NCI-H1930 (cell line): ENCODE measurements at places on chromosomes 6 and 20.

- no peak for DNase-seq
Measured at GRCh38 chr6:92259171-92259570, 1160.2 kb downstream of the EPHA7 start.

- DNase-seq: no peak
Measured at GRCh38 chr6:44225579-44226325, 2.4 kb downstream of the SLC29A1 start.

- DNase-seq: no peak
Measured at GRCh38 chr6:73182021-73182607, 43.2 kb downstream of the KHDC1L start.

- no peak for DNase-seq
Measured at GRCh38 chr6:134029495-134030455, 22.6 kb downstream of the SLC2A12 start.

GRCh38 chr20:61459266-61459665, 207.2 kb downstream of the CDH4 start:
- DNase-seq: no peak

- DNase-seq: no peak
Measured at GRCh38 chr6:149904661-149905370, 6.9 kb upstream of the RAET1E start.

DNA sequence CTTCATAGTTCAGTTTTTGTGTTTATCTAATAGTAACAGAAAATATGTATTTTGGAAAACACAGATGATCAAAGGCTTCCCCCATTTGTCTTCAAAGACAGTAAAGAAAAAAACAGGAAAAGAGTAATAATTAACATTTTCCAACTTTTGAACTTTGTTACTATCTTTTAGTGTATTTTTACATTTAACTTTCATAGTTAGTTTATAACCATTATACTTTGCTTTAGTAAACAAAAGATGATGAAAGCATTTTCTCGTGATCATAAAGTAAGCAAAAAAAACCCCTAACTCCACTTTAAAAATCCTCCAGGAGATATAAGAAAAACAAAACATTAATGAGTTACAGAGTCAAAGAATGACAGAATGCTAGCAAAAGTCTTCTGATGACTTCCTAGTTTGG, 13.6 kb upstream of the GPRC6A start:
- no peak for DNase-seq

- no peak for DNase-seq
Measured at GRCh38 chr20:23112595-23112994, 26.5 kb upstream of the CD93 start.

DNA sequence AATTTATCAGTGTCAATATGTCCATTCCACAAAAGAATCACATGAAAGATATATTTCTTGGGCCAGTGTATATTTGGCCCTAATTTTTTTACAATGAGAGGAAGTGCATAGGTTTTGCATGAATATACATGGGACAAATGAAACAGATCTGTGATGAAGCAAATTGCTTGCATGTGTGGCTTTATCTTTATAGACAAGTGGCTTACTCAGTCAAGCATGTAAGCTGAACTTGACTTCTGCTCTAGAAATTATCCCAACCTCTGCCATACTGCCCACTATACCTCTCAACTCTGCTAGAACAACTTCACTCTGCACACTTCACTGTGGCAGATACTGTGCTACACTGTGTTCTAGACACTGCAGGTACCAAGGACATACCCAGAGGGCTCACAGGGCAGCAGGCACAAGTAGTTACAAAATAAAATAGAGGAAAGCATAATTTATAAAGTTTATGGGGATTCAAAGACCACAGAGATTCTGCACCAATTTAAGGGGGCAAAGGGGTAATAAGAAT, 349.2 kb upstream of the HSF2 start:
- no peak for DNase-seq

DNA sequence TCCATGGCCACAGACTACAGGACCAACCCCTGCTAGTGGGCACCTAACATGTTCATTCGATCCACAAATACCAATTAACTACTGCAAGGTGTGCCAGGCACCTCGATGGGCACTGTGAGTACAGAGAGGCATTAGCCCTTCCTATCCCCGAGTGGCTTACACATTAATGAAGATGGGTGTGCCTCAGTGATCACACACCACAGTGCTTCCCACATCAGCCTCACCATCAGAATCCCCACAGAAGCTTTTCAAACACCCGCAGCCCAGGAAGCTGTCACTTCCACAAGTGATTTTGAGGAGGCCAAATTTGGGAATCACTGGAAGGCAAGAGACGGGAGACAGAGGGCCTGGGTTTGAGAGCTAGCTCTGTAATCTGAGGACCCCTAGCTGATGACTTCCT, 23.7 kb downstream of the EZR start:
- no peak for DNase-seq

DNA sequence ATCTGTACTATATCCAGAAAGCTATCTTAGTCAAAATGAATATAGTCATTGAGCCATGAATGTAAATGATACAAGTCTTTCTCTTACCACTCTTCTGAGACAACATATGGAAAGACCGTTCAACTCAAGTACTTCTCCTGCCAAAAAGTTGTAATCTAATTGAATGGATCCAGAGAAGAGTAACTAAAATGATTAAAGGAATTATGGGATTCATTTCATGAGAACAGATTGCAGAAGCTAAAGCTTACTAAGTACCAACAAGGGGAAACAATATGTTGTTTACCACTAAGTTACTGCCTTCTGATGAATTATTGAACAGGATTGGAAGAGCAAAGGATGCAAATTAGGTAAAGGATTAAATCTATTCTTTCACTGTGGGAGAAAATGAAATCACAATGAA, 2.0 kb upstream of the LGSN start:
- DNase-seq: no peak

DNA sequence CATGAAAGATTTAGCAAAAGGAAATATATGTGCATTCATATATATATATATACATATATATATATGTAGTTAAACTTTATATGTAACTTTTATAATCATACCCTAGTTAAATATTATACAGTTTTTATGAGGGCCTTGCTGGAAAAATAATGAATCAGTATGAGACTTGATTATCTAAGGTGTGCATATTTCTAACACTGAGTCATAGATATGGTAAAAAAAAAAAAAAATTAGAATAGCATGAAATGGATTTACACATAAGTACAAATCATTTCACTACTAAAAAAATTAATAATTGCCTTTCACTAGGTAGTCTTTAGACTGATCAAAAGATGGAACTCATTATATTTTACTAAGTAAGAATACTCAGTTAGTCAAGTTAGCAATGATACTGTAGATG, 51.3 kb upstream of the DST start:
- no peak for DNase-seq

DNA sequence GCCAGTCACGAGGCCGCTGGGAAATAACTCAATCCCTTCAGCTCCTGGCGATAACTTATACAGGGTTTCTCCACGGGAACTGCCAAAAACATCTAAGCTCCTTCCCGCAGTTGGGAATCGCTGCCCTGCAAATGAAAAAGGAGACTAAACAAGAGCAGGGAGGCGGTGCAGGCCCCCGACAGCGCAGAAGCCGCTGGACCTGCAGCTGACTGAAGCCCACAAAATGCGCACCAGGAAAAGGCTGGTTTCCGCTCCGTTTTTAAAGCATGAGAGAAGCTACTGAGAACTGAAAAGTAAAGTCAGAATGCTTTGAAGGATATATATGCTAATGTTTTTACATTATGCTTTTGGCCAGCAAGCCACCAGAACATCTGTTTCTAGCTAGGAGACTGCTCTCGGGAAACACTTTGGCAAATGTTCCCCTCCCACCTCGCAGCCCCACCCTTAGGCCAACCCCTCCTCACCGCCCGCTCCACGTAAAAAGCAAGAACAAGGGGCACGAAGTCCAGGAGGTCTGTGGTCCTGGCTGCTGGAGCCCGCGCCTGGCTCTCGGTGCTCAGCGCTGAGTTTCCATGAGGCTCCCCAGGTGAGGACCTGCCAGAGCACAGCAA, 90.5 kb downstream of the SOD2 start:
- no peak for DNase-seq

GRCh38 chr6:167744681-167745669, 81.7 kb upstream of the AFDN start:
- DNase-seq: no peak

DNA sequence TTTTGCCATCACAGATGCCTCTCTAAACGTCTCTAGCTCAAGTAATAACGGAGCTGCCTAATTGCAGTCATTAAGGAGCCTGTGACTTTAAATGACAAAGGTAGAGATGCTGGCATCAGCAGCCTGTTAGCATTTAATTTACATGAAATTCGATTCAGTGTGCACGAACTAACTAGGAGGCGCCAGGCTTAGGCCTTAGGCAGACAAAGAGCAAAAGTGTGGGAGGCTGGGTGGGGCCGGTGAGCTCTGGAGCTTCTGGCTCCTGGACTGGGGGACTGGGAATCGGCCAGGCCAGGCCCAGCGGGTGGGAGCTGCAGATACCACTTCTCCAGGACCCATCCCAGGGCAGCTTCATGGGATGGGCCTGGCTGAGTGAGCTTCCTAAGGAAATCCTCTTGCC, 170.0 kb upstream of the AGPAT4 start:
- no peak for DNase-seq

DNA sequence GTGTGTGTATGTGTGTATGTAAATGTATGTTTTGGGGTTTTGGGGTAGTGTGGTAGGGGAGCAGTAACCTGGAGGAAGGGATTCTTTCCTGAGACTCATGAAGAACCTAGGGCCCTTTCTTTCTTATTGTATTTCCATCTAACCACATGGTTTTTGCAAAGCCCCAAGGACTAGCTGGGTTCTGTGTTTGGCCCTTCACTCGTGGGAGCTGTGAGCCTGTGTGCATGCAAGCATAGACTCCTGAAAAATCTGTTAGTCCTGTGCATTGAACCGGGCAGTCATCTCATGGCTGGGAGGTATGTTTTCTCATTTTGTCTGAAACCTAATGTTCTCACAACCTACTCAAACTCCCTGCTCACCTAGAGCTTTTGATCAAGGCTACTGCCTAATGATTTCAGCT, 219.1 kb downstream of the PHACTR1 start:
- DNase-seq: no peak

DNA sequence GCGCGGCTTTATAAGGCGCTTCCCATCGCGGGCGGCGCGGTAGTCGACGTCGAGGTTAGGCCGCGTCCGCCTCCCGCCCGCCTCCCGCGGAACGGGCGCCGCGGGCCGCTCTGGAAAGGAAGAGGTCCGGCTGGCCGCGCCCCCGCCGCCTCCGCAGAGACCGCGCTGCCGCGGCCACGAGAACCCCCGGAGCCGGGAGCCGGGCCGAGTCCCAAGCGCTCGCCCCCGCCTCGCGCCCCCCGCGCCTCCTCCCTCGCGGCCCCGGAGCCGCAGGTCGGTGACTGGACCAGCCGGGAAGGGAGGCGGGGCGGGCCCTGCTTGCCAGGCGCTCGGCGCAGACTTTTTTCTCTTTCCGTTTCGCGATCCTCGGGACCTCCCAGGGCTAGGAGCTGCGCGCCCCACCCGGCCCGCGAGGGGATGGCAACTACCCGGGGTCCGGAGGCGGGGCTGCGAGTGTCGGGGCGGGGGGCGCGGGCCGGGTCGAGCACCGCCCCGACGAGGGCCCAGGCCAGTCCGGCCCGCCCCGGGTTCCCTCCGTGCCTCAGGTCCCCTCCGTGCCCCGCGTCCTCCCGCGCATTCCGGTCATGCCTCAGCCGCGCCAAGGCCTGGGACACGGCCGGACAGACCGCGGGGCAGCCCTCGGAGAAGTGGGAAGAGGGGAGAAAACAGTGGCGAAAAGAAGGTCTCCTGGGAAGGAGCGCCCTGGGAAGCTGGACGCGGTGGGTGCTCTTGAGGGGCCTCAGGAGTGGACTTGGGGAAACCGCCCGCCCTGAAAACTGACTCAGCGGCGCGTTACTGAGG, 417 bp upstream of the PXDC1 start:
- DNase-seq: no peak

DNA sequence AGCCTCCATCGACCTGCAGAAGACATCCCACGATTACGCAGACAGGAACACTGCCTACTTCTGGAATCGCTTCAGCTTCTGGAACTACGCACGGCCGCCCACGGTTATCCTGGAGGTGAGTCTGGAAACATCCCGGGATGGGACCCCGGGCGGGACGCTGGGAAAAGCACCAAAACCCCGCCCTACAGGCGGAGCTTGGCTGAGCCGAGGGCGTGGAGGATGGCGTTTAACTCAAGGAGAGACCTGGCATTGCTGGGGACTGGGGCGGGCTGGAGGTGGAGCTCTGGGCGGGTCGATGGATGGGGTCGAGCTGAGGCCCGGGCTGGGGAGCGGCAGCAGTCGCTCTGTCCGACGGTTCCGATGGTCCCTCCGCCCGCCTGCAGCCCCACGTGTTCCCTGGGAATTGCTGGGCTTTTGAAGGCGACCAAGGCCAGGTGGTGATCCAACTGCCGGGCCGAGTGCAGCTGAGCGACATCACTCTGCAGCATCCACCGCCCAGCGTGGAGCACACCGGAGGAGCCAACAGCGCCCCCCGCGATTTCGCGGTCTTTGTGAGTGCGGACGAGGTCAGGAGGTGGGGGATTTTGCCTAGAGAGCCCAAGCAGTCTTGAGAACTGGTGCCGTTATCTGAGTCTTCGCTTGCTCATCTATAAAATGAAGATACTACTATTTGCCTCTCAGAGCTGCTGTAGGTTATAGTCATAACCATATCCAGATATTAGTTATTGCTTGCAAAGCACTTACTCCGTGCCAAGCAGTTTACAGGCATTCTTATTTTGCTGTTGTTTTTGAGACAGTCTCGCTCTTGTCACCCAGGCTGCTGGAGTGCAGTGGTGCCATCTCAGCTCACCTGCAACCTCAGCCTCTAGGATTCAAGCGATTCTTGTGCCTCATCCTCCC, 3.8 kb downstream of the SPAG4 start:
- peak; percentile 85 for DNase-seq

- no peak for DNase-seq
Measured at GRCh38 chr6:91782802-91783201, 1195.9 kb upstream of the MAP3K7 start.

DNA sequence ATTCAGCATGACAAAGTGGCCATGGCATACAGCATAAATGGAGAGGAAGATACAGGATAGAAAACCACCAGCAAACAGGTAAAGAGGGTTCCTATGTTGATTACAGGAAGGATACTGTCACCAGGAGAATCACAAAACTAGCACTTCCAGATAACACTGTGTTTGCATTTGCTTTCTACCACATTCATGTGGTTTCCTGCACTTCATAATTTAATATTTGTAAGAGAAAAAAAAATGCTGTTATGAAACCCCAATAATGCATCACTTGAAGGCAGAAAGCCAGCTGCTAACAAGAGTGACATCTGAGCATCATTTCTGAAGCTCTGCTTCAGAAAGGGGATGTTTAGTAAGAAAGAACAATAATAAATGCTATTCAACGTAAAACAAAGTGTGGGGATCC, 106.6 kb downstream of the ATXN1 start:
- DNase-seq: no peak

DNA sequence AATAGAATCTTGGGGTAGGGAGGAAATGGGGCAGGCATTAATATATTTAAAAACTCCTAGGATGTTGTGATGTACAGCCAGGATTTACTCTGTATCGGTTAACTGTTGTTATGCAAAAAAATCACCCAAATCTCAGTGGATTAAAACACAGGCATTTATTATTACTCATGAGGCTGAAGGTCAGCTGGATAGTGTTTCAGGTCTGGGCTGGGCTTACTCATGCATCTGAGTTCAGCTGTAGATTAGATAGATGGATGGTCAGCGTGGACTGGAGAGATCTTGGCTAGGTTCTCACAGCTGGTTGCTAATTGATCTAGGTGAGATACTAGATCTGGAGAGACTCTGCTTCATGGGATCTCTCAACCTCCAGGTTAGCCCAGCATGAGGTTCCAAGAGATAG, 131.4 kb downstream of the BTBD3 start:
- DNase-seq: no peak

GRCh38 chr6:20447157-20447556, 45.5 kb downstream of the E2F3 start:
- DNase-seq: no peak

GRCh38 chr6:145723646-145724045, 11.7 kb downstream of the EPM2A start:
- no peak for DNase-seq

- no peak for DNase-seq
Measured at GRCh38 chr6:121811106-121811505, 375.7 kb downstream of the GJA1 start.
